Transverse colon (tissue), 4 donors: ENCODE measurements at places on chromosomes 5 and 9. TPM values are rescaled to one million over a fixed set of nuclear protein-coding genes. Genes with fewer than 3 reads are reported as not detected.
A peak's percentile ranks its signal among the peaks of the same experiment; 100 is the strongest.

DNA sequence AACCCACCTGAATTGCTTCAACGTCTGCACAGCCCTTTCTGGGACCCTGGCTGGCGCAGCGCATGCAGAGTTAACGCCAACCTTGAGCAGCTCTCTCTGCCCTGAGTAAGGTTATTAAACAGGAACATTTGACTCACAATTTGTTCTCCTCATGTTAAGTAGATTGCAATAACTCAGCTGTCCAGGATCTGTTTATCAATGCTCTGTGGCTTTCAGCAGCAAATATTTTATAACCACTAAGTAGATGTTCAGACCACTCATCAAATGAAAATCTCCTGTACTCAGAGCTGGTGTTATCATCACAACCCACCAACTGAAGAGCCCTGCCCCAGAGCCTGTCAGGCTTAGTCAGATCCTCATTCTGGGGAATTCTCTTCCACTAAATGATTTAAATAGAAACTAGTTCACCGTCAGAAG is 403.0 kb downstream of the ZNF608 start:
- no peaks in the 10 kb centered on the region for H3K27me3 ChIP-seq
- peaks cover 8% of the 10 kb centered on the region for H3K4me1 ChIP-seq

The ACER2 gene
- total RNA-seq: 2.8 TPM

- no peak for DNase-seq
- no peak overlapping the region for H3K4me3 ChIP-seq
- H3K27ac ChIP-seq: no peak overlapping the region
- no peaks in the 10 kb centered on the region for H3K27me3 ChIP-seq
- no peaks in the 10 kb centered on the region for H3K36me3 ChIP-seq
Measured at GRCh38 chr9:116352958-116353357, 199.4 kb downstream of the PAPPA start.

DNA sequence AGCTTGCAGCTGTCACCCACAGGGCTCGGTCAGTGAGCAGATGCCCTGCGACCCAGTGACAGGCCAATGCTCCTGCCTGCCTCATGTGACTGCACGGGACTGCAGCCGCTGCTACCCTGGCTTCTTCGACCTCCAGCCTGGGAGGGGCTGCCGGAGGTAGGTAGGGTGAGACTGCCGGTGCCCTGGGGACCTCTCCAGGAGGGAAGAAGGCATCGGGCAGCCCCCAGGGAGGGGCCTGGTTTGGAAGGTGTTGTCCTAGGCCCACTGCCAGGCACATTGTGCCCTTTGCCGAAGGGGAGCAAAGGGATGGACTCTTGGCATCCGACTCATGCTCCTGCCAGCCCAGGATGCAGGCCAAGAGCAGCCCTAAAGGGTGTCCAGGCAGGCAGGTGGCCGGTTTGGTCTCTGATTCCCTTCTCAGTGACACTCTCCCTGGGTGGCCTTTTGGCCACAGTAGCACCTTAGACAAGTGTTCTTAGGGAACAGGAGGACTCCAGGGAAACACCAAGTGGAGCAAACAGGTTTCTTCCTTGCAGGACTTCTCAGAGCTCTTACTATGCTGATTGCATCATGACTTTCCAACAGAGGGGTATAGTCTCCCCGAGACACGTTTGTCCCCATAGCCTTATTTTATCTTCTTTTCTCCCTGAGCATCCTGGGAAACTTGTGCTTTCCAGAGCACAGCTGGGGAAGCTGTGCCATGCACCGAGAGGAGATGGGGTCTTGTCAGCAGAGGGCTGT is 28.1 kb upstream of the AIF1L start:
- H3K4me3 ChIP-seq: no peak overlapping the region
- H3K4me1 ChIP-seq: no peaks in the 10 kb centered on the region
- no peaks in the 10 kb centered on the region for H3K27me3 ChIP-seq
- no peak for DNase-seq
- H3K27ac ChIP-seq: no peak overlapping the region

DNA sequence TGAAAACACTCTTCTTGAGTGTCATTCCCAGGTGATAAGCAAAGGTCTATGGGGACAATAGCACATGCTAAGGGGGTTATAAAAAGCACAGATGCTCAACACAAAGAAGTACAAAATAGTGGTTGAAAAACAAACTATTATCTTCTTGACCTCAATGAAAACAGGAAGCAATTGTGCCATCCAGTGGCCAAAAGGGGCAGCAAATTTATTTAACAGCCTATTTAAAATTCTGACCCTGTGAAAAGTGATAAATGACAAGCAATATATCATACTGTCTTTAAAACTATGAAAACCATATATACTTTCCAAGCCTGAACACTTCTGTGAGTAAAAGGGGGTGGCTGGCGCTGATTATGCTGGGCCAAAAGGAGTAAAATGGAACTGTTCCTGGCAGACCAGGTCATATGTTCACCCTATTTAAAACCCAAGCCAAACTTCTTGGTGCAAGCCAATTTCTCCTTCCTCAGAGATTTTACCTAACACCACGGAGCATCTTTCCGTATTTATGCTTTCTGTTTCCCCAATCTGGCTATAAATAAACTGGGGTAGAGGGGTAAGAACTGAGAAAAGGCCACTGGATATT is 29.7 kb downstream of the TEX10 start:
- H3K27ac ChIP-seq: no peak overlapping the region
- no peak overlapping the region for H3K4me3 ChIP-seq
- no peaks in the 10 kb centered on the region for H3K27me3 ChIP-seq
- DNase-seq: no peak

DNA sequence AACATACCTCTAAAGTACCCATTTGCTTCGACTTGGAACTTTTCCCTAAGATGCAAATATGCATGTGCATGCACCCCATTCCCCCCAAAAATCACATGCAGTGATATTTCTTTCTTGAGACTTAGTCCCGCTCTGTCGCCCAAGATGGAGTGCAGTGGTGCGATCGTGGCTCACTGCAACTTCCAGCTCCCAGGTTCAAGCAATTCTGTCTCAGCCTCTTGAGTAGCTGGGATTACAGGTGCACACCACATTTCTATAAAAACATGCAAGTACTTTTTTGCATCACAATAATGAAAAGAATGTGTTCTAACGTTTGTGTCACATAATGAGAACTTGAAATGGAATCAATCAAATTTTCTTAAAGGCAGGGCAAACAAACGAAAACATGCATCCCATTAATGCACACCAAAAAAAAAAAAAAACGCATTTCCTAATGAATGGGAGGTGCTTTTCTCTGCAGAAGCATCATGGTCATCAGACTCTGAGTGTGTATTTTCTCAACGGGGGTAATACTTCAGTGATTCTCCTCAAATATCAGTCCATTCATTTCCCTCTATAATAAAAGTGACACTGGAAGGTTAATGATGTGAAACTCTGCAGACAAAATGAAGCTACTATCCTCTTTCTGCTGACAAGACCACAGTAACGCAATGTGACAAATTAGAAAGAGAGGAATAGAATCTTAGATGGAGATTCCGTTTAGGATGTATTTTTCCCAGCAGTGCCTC is 389.4 kb downstream of the CTNND2 start:
- H3K27me3 ChIP-seq: no peaks in the 10 kb centered on the region
- H3K36me3 ChIP-seq: no peaks in the 10 kb centered on the region
- no peaks in the 10 kb centered on the region for H3K4me1 ChIP-seq
- no peak for DNase-seq
- no peak overlapping the region for H3K27ac ChIP-seq

The GFI1B gene
- 1.7 TPM for total RNA-seq

GRCh38 chr5:157306692-157307471 is 41.0 kb downstream of the CYFIP2 start:
- no peaks in the 10 kb centered on the region for H3K27me3 ChIP-seq
- H3K36me3 ChIP-seq: no peaks in the 10 kb centered on the region
- H3K27ac ChIP-seq: no peak overlapping the region
- no peak for DNase-seq
- H3K4me3 ChIP-seq: no peak overlapping the region

The CARD9 gene
- total RNA-seq: 1.1 TPM

- no peak overlapping the region for H3K4me3 ChIP-seq
- no peaks in the 10 kb centered on the region for H3K4me1 ChIP-seq
- no peaks in the 10 kb centered on the region for H3K36me3 ChIP-seq
- no peak for DNase-seq
- H3K27ac ChIP-seq: no peak overlapping the region
Measured at GRCh38 chr5:144142139-144142823, 28.2 kb downstream of the YIPF5 start.

DNA sequence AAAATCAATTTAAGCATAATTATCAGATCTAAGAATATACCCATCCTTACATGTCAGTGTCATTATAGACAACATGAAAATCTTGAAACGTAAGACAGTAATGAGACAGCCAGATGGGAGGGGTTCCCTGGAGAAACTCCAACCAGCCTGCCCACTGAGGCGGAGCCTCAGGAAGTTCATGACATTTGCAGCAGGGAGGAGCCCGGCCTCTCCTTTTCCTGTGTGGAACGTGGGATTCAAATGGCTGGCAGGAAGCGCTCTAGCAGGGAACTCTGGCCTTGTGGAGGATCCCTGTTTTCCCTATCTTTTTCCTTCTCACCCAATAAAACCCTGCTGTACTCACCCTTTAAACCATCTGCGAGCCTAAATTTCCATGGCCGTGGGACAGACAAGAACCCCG is 176.6 kb upstream of the KCNN2 start:
- DNase-seq: no peak
- H3K27ac ChIP-seq: no peak overlapping the region
- no peaks in the 10 kb centered on the region for H3K4me1 ChIP-seq
- no peaks in the 10 kb centered on the region for H3K36me3 ChIP-seq
- no peak overlapping the region for H3K4me3 ChIP-seq

DNA sequence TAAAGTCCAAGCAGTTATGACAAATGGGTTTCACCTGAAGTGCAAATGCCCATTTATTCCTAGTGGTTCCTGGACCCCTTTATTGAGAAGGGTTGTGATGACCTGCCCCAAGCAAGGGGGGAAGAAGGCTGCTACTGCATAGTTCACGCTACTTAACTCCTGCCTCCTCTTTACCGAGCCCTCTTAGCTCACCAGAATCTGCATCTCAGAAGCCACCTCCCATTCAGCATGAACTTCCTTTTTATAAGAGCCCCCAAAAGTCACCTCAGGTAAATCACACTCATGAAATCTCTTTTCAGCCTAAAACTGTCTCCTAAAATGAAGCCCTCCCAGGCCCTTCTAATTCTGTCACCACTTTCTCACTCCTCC is 26.6 kb upstream of the C9orf72 start:
- H3K4me3 ChIP-seq: no peak overlapping the region
- no peak for DNase-seq
- H3K4me1 ChIP-seq: no peaks in the 10 kb centered on the region
- H3K27ac ChIP-seq: peak overlapping the region; percentile 46
- H3K27me3 ChIP-seq: no peaks in the 10 kb centered on the region
- H3K36me3 ChIP-seq: no peaks in the 10 kb centered on the region

- H3K4me1 ChIP-seq: peaks cover 23% of the 10 kb centered on the region
- H3K4me3 ChIP-seq: no peak overlapping the region
- no peak for DNase-seq
- peak overlapping the region; percentile 65 for H3K27ac ChIP-seq
- no peaks in the 10 kb centered on the region for H3K27me3 ChIP-seq
Measured at GRCh38 chr5:170302653-170303501, 5.3 kb upstream of the LCP2 start.

DNA sequence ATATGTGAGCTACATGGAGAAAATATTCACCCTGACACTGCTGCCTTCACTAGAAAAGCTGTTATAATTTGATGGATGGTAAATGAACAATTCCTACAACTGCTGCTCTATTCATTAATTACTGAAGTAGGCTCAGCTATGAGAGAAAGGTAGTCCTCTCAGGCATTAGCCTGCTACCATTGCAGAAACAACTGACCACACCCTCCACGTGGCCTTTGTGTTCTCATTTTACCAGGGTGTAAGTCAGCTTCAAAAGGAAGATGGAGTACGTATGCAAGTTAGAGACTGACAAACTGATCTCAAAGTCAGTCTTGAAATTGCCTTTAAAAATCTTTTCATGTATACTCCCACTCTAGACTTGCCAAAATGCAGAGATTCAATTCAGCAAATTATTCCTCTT is 26.3 kb upstream of the TPD52L3 start:
- H3K27ac ChIP-seq: no peak overlapping the region
- H3K4me3 ChIP-seq: no peak overlapping the region
- H3K36me3 ChIP-seq: no peaks in the 10 kb centered on the region
- H3K4me1 ChIP-seq: no peaks in the 10 kb centered on the region
- DNase-seq: no peak

DNA sequence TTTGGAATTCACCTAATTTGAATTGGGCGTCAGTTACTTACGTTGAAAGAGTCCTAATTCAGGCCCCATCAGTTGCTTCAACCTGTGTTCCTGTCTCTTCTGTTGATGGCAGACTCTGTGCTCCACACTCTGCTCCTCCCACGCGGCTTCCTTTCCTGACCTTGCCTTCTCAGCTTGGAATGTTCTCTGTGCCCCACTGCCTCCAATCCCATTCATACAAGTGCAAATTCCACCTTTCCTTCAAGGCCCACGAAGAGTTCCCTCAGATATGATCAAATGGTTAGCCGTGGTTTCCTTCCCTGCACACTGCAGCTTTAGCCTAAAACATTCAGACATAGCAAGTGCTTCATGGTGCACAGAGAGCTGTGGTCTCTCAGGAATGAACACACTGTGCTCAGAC is 65.7 kb downstream of the SREK1 start:
- H3K4me1 ChIP-seq: no peaks in the 10 kb centered on the region
- no peak overlapping the region for H3K4me3 ChIP-seq
- no peaks in the 10 kb centered on the region for H3K27me3 ChIP-seq
- no peak for DNase-seq

DNA sequence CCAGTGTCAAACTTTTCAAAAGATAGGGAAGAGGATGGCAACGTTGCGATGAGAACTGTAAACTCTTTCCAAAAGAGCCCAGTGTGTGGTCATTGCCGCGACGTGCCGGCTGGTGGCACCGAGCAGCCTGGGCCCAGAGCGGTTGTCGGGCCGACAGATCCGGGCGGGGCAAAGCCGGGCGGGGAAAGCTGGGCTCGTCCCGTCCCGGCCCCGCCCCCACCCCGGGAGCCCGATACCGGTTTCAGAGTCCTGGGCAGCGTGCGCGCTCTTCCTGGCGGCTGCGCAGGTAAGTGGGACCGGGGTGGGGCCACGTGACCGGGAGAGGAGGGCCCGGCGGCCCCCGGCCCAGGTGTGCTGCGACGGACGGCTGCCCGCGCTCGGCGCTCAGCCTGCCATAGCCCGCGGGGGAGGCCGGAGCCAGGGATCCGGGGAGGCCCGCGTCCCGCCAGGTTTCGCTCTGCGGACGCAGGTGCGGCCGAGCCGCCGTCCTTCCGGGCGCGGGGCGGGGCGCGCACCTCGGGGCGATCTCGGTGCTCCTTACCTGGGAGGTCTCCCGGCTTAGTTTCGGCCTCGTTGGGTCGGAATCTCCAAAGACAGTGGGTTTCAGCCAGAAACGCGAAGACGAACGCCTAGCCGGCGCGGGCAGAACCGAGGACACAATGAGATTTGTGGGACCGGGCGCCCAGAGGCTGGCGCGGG is at the start of gene MARVELD2:
Gene MARVELD2, plus strand, starts transcription at position 232 of the 699 bp plus-strand sequence. CDS start 4,270 bp downstream, outside the sequence.
- peak within 1 kb of the TSS; percentile 84 for H3K27ac ChIP-seq
- DNase-seq: peak; percentile 94
- H3K36me3 ChIP-seq: no peaks in the 10 kb centered on the region
- H3K27me3 ChIP-seq: no peaks in the 10 kb centered on the region
